ENCODE measurements at places on chromosomes 2 and 18.

DNA sequence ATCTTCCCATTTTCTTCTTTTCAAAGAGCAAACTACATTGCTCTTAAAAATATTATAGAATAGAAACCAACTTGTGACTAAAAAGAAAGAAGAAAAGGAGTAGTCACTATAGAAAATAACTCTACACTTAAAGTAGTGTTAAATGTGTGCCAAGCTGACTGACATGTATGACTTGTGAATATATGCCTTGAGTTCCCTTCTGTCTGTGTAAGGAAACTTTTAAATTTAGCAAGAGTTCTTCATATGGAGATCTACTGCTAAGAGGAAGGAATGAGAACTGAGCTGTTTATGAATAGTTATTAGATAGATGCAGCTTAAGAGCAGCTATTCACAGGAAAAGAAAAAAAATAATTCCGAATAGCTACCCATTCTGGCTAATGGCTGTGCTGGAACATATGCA is 1221.7 kb upstream of the ZEB2 start:
- DNase-seq = no peak

- DNase-seq = no peak
Measured at GRCh38 chr18:79625924-79626561, 53.6 kb upstream of the CTDP1 start.

GRCh38 chr2:195534971-195535370 is 122.1 kb upstream of the SLC39A10 start:
- no peak for DNase-seq

- no peak for DNase-seq
Measured at GRCh38 chr2:216366777-216367471, 5.4 kb downstream of the MARCHF4 start.

DNA sequence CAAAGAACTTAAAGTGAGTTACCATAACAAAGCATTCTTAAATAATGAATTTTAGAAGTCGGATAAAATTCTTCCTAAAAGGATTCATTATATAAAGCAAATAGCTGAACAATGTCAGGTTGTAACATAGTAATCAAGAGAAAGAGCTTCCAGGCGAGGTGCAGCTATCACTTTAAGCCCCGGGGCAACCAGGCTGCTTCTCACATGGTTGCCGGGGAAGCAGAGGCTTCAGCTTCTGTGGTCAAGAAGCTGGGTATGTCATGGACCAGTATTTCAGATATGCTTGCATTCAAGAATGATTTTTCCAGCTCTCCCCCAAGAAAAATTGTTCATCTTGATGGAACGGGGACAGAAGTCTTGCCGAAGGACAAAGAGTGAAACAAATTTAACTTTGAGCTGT is 23.6 kb upstream of the KYNU start:
- DNase-seq = no peak

- no peak for DNase-seq
Measured at GRCh38 chr2:240310201-240310600, 125.3 kb upstream of the GPC1 start.

DNA sequence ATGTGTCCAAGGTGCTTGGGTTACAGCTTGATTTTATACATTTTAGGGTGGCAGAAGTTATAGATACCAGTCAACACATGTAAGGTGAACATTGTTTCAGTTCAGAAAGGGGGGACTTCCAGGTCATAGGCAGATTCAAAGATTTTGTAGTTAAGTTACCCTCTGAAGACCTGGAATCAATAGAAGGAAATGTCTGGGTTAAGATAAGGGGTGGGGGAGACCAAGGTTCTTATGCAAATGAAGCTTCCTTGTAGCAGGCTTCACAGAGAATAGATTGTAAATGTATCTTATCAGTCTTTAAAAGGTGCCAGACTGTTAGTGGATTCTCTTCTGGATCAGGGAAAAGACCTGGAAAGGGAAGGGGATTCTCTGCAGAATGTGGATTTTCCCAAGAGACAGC is 42.4 kb downstream of the BMPR2 start:
- DNase-seq = no peak

DNA sequence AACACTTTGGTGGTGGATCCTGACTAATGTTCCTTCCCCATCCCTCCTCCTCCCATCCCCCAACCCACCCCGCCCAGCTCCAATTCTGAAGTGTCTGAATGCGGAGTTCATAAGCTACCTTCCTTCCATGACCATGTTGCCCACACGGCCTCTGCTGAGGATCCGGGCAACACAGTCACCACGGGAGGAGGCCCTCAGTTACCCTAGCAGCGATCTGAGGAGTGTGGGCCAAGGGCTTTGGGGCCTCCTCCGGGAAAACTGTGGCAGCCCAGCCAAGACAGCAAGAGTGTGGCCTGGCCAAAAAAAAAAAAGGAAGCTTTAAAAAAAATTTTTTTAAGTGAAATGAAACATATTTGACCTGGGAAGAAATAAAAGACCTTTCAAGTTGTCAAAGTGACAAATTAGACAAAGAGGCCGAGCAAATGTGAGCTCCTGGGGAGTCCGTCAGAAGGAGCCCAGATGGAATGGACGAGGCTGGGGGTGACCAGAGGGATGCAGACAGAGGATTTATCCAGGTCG is 169.0 kb upstream of the PKDCC start:
- no peak for DNase-seq

DNA sequence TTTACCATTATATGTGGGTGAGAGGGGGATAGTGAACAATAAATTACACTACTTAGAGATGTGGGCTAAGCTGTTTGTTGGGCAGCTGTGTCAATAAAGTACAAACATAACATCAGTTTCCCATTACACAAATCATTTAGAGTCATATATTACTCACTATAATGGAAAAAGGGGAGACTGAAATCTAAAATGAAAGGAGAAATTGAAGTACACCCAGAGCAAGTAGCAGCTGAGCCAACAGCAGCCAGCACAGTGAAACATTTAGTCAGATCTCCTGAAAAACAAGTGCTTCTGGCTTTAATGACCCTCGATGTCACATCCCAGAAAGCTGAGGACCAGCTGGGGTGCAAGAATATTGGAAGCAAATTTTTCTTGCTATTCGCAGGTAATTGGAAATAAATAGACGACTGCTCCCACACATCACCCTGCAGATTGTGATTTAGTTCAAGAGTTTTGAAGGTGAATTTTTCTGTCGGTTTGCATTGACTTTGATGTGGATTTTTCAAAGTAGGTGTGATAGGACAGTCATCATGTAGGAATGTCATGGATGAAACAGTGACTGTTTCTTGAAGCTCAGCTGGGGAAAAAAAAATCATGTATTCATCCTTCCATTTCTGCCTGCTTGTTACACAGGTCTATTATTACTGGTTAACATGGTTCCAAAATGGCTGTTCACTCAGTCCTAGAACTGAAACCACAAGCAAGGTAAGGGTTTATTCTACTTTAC is 1607.3 kb upstream of the CELF4 start:
- no peak for DNase-seq

GRCh38 chr2:191844706-191845105 is 2.2 kb downstream of the CAVIN2 start:
- no peak for DNase-seq

- no peak for DNase-seq
Measured at GRCh38 chr2:223086370-223086981, 34.5 kb downstream of the KCNE4 start.
